Activated CD4-positive, alpha-beta T cell treated with anti-CD3 and anti-CD28 coated beads for 36 hours (primary cell): ENCODE measurements at places on chromosomes 5 and 9.

DNA sequence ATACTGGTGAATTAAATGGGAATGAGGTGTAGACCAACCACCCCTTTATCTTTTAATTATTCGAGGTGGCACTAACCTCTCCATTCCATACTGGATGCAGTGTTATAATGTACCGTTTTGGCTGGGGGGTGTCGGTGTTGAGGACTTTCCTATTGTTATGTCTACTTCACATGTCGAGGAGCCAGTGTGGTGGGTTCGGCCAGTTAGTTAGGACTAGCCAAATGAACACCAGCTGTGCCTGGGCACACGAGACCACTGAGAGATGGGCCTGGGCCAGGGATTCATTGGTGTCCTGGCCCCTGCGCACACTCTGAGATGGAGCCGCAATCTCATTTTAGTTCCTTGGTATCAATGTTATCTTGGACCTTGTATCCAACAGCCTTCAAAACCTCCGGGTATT, 186.2 kb downstream of the CACNA1B start:
- H3K27ac ChIP-seq, result no peak overlapping the region
- no peaks in the 10 kb centered on the region for H3K36me3 ChIP-seq
- H3K4me1 ChIP-seq, result no peaks in the 10 kb centered on the region

- DNase-seq, result no peak
- peaks cover 87% of the 10 kb centered on the region for H3K36me3 ChIP-seq
- no peak overlapping the region for H3K27ac ChIP-seq
- H3K4me1 ChIP-seq, result peaks cover 62% of the 10 kb centered on the region
Observed at GRCh38 chr5:179615203-179615602, 8.3 kb downstream of the HNRNPH1 start.

GRCh38 chr5:14718778-14719177, 54.3 kb downstream of the OTULIN start:
- DNase-seq, result peak; percentile 10
- H3K4me3 ChIP-seq, result no peak overlapping the region

DNA sequence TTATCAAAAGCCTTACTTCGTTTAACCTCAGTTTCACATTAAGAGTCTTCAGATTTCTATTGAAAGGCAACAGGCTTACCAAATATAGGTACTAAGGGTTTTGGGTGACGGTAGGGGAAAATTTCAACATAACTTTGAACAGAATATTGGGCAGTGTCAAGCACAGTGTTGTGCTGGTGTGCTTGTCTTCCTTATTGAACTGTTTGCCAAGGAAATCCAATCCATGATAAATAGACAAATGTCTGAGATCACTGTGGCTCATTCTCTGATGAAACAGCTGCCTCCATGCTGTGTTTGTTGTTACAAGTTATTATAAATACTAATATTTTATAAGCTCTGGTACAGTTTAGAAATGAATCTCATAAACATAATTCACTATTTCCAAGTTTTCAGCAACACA, 730.1 kb downstream of the NR2F1-AS1 start:
- no peak for DNase-seq
- H3K27ac ChIP-seq, result no peak overlapping the region
- H3K27me3 ChIP-seq, result no peaks in the 10 kb centered on the region
- H3K4me3 ChIP-seq, result no peak overlapping the region

- H3K4me3 ChIP-seq, result no peak overlapping the region
- H3K36me3 ChIP-seq, result no peaks in the 10 kb centered on the region
- H3K4me1 ChIP-seq, result peaks cover 14% of the 10 kb centered on the region
- H3K27me3 ChIP-seq, result peaks cover 2% of the 10 kb centered on the region
- DNase-seq, result no peak
Observed at GRCh38 chr9:127165116-127165515, 42.7 kb upstream of the ANGPTL2 start.

DNA sequence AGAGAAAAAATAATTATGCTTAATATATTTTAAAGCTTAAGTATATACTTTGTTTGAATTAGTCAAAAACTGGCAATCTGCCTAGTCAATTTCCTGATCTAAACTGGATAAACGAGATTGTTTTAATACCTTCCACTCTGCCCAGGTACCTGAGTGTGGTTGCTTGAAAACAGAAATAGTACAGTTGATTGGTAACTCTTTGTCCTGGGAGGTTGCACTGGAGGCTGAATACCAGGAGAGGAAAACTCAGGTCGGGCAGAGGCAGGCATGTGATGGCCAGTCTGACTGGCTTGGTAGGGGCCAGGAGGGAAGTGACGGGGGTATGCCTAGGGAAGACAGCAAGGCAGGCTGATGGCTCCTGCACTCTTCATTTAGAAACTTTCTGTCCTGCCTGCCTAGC, 80.2 kb downstream of the PIK3R1 start:
- no peak for DNase-seq
- H3K27ac ChIP-seq, result no peak overlapping the region
- H3K4me3 ChIP-seq, result no peak overlapping the region
- H3K27me3 ChIP-seq, result no peaks in the 10 kb centered on the region

- H3K27ac ChIP-seq, result peak within 1 kb of the TSS; percentile 88
- peak within 1 kb of the TSS; percentile 77 for H3K4me3 ChIP-seq
- H3K4me1 ChIP-seq, result peaks cover 9% of the 10 kb centered on the region
- DNase-seq, result peak; percentile 97
- peaks cover 19% of the 10 kb centered on the region for H3K36me3 ChIP-seq
Observed at GRCh38 chr9:136944519-136945332, at the start of the genes C8G and FBXW5. C8G (plus strand) TSS chr9:136945243; CDS start chr9:136945321, 78 bp downstream. FBXW5 (minus strand) TSS chr9:136944738; CDS start chr9:136944083, 655 bp downstream.

GRCh38 chr5:150562832-150563231, 54.9 kb downstream of the NDST1 start:
- no peaks in the 10 kb centered on the region for H3K27me3 ChIP-seq
- DNase-seq, result peak; percentile 58
- no peaks in the 10 kb centered on the region for H3K36me3 ChIP-seq
- H3K4me1 ChIP-seq, result no peaks in the 10 kb centered on the region
- H3K27ac ChIP-seq, result no peak overlapping the region
- H3K4me3 ChIP-seq, result no peak overlapping the region

- H3K4me3 ChIP-seq, result no peak overlapping the region
- DNase-seq, result peak; percentile 82
- H3K36me3 ChIP-seq, result peaks cover 68% of the 10 kb centered on the region
- peak overlapping the region; percentile 85 for H3K27ac ChIP-seq
- H3K27me3 ChIP-seq, result no peaks in the 10 kb centered on the region
Observed at GRCh38 chr9:128587453-128587852, 35.1 kb downstream of the SPTAN1 start.
